CD8-positive, alpha-beta T cell (primary cell): ENCODE measurements at places on chromosomes 7 and 10. TPM values are rescaled to one million over a fixed set of nuclear protein-coding genes. Genes with fewer than 3 reads are reported as not detected.

- no peak for DNase-seq
Observed at GRCh38 chr7:117123311-117123926, 170.1 kb downstream of the ST7 start.

DNA sequence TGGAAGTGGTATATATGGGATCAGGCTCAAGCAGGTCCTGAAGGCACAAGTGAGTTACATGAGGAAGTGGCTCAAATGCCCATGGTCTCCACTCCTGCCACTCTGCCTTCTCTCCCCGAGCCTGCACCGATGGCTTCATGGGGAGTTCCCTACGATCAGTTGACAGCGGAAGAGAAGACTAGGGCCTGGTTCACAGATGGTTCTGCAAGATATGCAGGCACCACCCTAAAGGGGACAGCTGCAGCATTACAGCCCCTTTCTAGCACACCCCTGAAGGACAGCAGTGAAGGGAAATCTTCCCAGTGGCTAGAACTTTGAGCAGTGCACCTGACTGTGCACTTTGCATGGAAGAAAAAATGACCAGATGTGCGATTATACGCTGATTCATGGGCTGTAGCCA, 95.3 kb downstream of the HOXA1 start:
- no peak for DNase-seq

- no peak for DNase-seq
Observed at GRCh38 chr7:29826904-29827303, 20.6 kb downstream of the WIPF3 start.

TMEM213 gene
- not detected for total RNA-seq

DNA sequence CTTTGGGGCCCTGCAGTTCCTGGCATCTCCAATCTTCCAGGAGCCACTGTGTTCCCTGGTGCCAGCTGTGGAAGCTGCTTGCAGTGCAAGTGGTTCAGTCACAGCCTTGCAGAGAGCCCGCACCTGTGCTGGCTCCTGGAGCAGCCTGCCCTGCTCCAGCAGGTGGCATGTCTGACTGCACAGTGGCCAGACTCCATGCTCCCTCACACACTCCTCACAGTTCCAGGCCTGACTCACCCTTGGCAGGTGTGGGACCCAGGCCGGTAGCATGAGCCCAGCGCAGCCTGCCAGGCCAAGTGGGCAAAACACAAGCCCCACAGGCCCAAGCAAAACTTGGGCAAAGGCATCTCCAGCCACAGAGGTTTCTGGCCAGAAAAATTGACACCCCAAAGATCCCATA, 33.6 kb upstream of the RELN start:
- DNase-seq, result no peak

- no peak for DNase-seq
Observed at GRCh38 chr7:101598422-101598985, 30.6 kb downstream of the MYL10 start.

GRCh38 chr7:43942997-43943396, 16.8 kb downstream of the UBE2D4 start:
- no peak for DNase-seq

DNA sequence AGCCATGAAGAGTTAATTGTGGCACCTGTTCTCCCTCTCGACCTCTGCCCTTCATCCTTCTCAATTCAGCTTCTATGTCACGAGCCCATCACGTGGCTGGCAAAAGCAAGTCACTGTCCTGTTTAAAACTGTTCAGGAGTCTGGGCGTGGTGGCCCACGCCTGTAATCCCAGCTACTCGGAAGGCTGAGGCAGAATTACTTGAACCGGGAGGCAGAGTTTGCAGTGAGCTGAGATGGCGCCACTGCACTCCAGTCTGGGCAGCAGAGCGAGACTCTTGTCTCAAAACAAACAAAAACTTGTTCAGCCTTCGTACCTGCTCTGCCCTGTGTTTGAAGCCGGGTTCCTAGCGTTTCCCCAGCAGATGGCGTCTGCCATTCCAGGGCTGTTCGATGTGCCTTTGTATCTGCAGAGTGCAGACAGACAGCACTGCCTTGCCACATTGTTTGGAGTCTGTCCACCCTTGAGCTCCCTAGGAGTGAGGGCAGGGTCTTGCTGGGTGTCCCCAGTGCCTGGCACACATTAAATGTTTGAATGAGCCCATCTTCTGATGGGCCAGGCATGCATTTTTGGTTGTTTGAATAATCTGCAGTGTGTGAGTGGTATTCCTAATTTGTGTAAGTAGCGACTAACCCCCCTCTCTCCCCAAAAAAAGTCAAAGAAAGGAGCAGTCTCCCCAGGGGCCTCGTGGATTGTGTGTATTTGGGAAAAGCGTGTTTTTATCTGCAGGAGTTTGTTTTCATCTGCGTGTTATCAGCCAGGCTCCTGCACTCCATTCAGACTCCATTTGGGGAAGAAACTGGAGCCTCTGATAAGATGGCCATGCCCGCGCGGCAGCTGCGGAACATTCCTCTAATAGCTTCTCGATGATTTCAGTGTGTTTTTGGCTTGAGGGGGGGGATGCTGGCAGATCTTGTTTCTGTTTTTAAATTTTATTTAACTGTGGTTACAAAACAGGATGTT, 61.2 kb downstream of the DNAJB6 start:
- no peak for DNase-seq

- DNase-seq, result no peak
Observed at GRCh38 chr10:84427903-84428650, 99.7 kb downstream of the CCSER2 start.

TAC1 gene
- total RNA-seq, result not detected

FAS gene
- total RNA-seq, result 27.7 TPM

DNA sequence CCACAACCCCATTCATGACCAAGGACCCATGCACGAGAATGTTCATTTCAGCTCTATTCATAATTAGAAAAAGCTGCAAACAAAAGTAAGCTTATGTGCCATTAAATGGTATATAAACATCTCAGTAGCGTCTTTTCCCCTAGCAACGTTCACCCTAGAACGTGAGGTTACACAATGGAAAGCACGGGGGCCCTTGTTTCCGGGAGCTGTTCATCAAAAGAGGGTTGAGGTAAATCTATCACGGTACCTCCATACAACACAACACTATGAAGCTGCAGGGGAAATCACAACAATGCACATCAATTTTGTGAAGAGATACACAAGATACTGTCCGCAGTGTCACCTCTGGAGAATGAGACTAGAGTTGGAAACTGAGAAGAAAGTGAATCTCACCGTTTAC, 80.9 kb upstream of the DDC start:
- DNase-seq, result no peak

GRCh38 chr10:3008518-3009195, 58.7 kb upstream of the PFKP start:
- no peak for DNase-seq

GRCh38 chr10:70563230-70563629, 39.3 kb downstream of the PRF1 start:
- no peak for DNase-seq

DNA sequence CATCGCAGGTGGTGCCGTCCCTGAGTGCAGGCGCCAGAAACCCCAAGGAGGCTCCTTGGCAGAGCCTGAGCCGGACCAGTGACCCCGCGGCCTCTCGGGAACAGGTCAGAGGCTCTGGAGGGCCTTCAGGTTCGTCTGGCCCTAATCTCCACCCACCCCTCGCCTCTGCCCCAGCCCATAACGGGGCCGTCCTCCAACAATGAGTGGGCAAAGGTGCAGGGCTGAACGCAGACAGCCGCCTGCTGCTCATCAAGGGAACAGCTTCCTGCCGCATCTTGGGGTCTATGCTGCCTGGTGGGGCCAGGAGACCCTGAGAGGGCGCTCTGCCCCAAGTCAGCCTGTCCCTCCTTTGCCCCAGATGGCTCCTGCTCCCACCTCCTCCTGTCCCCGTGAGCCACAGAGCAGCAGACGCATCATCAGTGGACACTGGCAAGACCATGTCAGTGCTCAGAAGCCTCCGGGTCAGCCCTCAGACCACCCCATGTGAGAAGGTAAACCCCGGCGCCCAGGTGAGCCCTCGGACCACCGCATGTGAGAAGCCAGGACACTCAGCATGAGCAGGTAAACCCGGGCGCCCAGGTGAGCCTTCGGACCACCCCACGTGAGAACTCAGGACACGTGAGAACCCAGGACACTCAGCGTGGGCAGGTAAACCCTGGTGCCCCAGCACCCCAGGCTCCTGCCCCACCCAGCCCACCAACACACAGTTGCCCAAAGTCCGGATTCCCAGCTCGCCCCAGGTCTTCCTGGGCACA, 142.0 kb downstream of the PTPRN2 start:
- no peak for DNase-seq

TYW1 gene
- total RNA-seq, result 28.6 TPM

DNA sequence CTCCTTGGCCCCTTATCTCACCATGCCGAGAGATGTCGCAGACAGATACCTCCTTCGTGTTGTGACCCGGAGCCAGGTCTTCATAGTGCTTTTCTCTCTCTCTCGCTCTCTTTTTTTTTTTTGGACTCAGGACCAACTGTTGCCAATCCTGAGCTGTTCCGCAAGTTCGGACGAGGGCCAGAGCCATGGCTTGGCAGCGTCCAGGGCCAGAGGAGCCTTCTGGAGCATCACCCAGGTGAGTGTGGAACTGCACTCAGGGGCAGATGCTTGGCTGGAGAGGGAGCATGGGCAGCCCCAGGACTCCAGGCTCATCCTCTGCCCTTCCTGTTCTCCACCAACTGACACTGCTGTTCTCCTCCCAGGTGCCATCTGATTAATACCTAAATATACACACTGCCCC, 7.8 kb downstream of the ZNF862 start:
- no peak for DNase-seq

- no peak for DNase-seq
Observed at GRCh38 chr7:12612622-12613021, 42.1 kb downstream of the SCIN start.

ZNF804B gene
- not detected for total RNA-seq
